ENCODE measurements at places on chromosomes 12 and 14.

GRCh38 chr14:94962166-94962575 lies 192.3 kb upstream of the GSC start:
- DNase-seq = peak; percentile 4

DNA sequence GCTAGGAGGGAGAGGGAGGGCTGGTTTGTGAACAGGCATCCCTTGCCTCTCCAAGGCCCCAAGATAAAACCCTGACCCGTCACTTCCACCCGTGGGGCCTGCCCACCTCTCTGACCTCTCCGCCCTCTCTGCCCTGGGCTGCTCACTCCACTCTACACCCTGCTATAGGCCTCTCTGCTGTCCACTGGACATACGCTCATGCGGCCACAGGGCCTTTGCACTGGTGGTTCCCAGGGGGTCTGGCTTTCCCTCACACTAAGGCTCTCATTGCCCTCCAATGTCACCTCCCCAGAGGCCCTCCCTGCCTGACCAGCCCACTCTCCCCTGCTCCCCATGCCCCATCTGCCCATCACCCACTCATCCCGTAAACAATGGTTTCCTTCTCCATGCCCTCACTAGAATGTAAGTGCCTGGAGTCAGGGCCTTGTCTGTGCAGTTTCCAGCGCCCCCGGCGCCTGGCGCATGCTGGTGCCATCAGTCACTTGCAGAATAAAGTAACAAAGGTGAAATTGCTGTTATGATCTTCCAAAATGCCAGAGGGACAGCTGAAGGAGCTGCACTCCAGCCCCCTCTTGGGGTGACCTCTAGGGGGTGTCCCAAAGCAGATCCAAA lies 73.6 kb downstream of the RFLNA start:
- no peak for DNase-seq

DNA sequence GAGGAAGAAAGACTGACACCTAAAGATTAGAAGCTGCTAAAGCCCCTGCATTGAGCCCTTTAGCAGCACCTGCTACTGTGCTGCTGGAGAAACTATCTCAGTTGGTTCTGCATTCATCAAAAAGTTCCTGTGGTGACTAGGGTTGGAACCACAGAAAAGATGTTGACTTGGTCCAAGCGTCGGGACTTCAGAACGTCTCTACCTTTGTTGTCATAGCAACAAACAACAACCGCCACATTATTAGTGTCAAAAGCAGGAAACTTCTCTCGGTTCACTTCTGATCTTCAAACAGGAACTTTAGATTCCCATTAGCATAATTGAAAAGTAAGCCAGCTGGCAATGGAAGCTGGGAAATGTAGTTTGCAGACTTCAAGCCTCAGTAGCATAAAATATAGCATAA lies 368.0 kb downstream of the SEC23A start:
- DNase-seq = no peak

GRCh38 chr14:30706704-30707103 lies 84.6 kb downstream of the SCFD1 start:
- no peak for DNase-seq

- DNase-seq = no peak
Observed at GRCh38 chr12:71552728-71553501, 110.7 kb downstream of the ZFC3H1 start.

DNA sequence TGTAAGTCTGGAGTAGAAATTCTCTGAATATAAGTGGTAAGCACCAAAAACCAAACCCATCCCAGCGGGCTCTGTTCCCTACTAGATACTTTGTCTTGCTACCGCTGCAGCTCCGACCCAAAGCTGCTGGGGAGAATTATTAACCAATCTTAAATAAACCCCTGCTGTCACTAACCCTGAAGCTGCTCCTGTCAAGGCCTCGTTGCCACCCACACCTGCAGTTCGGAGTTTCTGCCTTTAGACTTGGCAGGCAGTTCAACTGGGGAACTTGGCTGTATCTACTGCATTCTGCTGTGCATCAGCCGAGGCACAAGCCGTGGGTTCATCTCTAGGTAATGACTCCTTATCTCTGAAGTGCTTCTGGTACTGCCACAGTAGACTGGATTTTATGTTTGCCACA lies 55.5 kb downstream of the PPM1A start:
- no peak for DNase-seq

GRCh38 chr12:122999196-122999946 lies 18.9 kb downstream of the ARL6IP4 start:
- DNase-seq = no peak

DNA sequence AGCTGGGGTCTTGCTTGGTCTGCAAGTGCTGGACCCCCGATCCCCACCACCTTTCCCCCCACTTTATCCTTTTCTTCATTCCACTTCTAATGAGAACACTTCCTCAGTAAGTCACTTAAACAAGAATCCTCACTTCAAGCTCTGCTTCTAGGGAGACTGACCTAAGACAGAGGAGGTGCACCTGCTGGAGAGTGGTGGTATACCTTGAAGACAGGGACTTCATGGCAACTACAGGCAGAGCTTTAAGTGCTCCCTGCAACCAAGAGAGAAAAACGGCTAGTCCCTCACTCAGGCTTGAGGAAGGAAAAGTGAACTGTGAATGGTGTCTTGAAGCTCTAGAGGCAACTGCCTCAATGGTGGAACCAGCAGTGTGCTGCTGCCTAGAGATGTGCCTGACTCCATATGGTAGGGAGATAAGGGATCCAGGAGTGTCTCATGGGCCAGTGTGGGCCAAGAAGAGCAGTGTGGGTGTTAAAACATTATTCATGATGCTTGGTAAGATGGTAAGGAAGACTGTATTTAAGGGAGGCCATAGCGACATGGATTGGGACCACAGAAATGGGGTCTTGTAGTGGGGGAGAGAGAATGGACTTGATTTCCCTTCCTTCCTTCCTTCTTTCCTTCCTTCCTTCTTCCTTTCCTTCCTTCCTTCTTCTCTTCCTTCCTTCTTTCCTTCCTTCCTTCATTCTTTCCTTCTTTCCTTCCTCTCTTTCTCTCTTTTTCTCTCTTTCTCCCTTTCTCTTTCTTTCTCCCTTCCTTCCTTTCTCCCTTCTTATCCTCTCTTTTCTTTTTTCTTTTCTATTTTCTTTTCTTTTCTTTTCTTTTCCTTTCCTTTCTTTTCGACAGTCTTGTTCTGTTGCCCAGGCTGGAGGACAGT lies 96.2 kb upstream of the NAP1L1 start:
- no peak for DNase-seq

DNA sequence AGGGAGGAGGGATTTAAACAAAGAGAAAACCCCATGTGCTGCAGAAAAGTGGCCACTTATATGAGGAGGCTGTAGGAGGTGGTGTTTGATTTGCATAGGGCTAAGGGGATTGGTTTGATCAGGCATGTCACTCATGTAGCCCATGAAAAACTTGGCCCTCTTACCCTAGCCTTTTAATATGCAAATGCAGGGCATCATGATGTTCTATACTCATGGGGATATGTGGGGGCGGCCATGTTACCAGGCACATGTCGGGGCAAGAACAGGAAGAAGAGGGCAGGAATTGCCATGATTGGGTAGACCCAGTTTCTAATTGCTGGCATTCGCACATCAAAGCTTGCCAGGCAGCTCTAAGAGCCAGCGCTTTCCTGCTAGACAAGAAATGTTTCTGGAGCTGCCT lies 28.8 kb downstream of the KLRK1 start:
- DNase-seq = peak; percentile 42
